NCI-H524 (cell line): ENCODE measurements at places on chromosomes 4 and X.
A peak's percentile ranks its signal among the peaks of the same experiment; 100 is the strongest.

- peak; percentile 8 for DNase-seq
These were observed 67.3 kb upstream of the VBP1 start for GRCh38 chrX:155148724-155149537.

DNA sequence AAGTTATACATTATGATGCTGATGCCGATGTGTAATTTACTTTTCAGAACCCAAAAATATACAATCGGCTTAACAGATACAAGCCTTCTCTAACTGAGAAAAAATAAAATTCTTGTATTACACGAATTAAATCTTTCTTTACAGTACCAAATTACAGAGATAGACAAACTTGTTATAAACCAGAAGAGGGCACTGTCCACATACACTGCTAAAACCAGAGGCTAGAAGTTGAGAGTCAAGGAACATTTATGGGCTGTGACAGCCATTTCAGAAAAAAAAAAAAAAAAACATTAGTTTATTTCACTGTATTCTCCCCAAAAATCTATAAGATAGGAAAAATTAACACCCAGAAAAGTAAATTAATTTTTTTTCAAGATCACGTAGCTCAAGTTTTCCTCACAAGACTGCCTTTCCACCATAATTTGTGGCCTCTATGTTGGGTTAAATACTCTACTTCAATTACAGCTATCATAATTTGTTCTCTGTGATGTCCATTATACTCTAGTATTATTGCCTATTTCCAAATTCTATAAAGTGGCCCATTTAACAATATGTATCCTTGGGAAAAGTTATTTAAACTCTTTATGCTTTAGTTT is 12.0 kb downstream of the EREG start:
- no peak for DNase-seq

DNA sequence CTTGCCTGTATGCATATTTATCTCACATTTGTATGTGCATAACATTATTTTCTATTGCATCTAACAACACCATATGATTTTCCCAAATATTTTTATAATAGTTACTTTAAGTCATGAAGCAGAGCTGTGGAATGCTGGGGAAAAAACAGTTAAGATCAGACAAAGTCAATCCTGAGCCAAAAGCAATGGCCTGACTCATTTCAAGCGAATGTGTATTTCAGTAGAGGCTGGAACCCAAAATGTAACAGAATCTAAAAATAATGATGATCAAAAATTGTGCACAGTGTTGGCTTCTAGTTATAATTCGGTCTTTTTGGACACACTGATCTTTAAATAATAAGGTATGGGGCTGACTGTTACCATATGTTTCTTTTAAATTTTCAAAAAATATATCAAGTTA is 516.2 kb upstream of the ADGRL3 start:
- DNase-seq: no peak

DNA sequence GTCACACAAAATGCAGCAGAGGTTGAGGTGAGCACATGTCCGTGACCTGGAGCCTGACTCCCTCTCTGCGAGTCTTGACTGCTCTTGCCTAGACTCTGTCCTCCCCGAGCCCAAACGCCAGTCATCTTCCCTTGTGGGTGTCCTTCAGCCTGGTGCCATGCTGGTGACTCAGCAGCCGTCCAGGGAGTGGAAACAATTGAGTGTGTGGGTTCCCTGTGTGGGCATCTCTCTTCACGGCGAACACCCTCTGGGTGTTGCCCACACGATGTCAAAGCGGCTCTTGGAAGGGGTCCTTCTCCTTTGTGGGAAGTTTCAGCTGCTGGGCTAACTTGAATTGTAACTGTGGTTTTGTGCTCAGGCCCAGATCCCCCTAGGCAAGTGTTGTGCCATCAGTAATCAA is 17.5 kb upstream of the MSANTD1 start:
- no peak for DNase-seq

- peak; percentile 77 for DNase-seq
These were observed at the start of gene RAB39B for GRCh38 chrX:155263854-155264628. Gene RAB39B (minus strand): TSS chrX:155264491. CDS start chrX:155264288, 203 bp downstream.

- no peak for DNase-seq
These were observed 23.5 kb downstream of the NDP start for GRCh38 chrX:43949669-43950068.

GRCh38 chrX:18424482-18425198 is 768 bp upstream of the CDKL5 start:
- peak; percentile 76 for DNase-seq

DNA sequence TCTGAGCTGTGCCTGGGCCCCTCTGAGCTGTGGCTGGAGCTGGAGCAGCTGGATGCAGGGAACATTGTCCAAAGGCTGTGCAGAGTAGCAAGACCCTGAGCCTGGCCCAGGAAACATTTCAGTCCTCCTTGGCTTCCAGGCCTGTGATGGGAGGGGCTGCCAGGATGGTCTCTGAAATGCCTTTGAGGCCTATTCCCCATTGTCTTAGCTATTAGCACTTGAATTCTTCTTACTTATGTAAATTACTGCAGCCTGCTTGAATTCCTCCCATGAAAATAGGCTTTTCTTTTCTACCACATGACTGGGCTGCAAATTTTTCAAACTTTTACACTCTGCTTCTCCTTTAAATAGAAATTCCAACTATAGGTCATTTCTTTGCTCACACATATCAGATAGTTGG is 349.8 kb upstream of the KLHL4 start:
- no peak for DNase-seq

GRCh38 chr4:186915816-186916215 is 192.2 kb upstream of the FAT1 start:
- no peak for DNase-seq

DNA sequence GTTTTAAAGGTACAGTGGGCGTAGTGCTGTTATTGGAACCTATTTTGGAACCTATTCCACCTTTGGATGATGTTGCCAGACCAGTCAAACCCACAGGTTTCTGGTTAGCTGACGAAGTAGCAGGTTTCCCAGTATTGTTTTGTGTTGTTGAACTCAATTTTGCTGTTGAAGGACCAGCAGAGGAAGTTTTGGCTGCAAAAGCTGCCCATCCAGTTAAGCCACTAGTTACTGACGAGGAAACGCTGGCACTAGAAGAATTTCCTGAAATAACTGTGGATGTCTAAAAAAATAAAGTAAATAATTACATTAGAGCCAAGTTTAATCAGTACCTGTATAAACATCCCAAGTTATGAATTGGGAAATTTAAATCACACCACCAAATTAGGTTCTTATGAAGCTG is 25.5 kb downstream of the INTS12 start:
- no peak for DNase-seq

DNA sequence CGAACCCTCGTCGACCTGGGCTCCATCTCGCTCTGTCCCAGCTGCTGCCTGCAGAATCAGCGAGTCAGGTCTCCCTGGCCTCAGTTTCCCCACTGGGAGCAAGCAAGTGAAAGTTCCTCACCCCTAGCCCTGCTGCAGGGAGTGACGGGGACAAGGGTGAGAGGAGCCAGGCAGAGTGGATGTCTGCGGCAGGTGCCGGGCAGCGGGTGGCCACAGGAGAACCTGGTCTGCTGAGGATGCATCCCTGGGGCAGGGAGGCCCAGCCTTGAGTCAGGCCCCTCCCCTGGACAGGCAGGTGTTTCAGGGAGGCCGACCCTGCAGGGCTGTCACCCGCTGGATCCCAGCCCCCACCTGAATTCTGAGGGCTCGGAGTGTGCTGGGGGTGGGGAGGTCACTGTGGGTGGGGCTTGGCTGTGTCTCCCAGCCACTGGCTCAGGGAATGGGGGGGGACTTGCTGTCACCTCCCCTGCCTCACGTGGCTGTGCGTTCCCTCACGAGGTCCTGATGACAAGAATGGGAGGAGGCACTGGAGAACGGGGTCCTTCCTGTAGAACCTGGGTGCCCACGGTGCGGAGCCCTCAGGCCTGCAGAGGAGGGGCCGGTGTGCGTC is 33.2 kb downstream of the LRPAP1 start:
- no peak for DNase-seq

- peak; percentile 36 for DNase-seq
These were observed 835 bp downstream of the TMEM185A start for GRCh38 chrX:149630681-149631233.

DNA sequence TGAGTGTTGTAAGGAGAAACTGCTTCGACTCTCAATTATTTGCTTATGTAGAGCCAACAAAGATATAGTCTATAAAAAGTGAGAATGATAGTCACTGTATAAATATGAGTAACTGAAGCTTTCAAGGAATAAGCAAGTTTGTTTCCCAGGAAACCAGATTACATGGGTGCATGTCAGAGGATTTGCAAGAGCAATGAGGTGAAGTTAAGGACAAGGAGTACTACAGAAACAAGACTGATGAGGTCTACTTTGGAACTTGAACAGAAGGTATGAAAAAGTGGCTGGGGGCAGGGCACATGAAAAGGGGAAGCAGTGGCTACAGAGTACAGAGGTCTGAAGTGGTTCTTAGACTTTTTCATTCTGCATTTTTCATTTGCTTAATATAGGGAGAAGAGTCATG is 321.0 kb upstream of the CXXC4 start:
- DNase-seq: no peak

DNA sequence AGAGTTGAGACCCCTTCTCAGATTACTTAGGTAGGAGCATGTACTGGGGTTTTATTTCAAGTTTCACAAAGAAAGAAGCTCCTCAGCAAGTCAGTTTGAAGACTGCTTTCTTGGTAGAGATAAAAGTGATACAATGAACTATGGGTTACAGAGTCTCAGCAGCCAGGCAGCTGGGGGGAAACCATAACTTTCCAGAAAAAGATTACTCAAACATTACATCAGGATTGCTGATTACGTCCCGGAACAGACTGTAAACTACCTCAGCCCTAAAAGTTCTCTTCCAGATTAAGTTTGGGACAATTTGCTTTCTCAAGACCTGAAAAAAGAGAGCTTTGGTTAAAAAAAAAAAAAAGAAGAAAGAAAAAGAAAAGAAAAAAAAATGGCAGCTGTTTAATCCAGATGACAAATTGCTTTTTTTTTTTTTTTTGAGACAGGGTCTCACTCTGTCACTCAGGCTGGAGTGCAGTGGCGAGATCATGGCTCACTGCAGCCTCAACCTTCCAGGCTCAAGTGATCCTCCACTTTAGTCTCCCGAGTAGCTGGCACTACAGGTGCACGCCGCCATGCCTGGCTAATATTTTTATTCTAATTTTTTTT is 16.6 kb downstream of the SAT1 start:
- no peak for DNase-seq

GRCh38 chrX:50114113-50114512 is 86.7 kb downstream of the AKAP4 start:
- DNase-seq: no peak

GRCh38 chr4:139144161-139144859 is 32.7 kb downstream of the ELF2 start:
- peak; percentile 15 for DNase-seq

GRCh38 chrX:68750316-68750715 is 78.5 kb upstream of the EFNB1 start:
- no peak for DNase-seq

- no peak for DNase-seq
These were observed 10.5 kb upstream of the GLUD2 start for GRCh38 chrX:121036951-121037350.

GRCh38 chrX:49792376-49792775 is 36.7 kb upstream of the PAGE4 start:
- no peak for DNase-seq

GRCh38 chr4:181528570-181529184 is 714.5 kb upstream of the TENM3 start:
- DNase-seq: peak; percentile 67

DNA sequence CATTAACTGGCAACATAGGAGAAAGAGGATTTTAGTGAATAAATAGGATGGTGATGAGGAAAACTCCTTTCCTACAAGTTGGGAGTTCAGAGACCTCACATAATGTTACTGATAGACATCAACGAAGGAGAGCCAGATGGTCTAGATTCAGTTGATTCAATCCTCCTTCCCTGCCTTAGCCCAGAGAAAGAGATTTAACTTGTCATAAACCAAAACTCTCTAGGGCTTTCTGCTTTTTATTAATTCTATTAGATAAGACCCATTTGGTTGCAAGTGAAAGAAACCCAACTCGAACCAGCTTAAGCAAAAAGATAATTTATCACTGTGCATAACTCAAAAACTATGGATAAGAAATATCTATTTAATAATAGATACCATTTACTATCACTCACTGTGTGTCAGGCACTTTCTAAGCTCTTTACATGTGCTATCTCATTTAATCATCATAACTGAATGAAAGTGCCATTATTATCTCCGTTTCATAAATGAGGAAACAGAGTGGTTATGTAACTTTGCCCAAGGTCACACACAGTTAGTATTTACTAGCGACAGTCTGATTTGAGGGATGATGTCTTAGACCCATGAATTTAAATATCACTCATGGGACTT is 4.3 kb upstream of the UNC5C start:
- peak; percentile 20 for DNase-seq

DNA sequence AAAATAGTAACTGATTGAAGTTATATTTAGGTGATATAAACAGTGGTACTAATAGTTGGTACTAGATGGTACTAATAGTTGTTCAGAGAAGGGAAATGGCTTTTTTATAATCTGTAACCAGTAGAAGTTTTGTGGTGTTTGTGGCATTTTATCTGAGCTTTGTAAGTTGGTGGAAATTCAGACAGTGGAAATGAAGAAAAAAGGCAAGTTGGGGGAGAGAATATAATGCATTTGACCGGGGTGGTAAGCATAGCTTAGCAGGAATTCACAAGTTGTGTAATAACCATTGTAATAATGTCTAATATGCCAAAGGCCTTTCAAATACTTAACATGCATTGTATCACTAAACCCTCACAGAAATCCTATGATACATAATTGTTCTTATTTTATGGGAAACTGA is 36.3 kb downstream of the DTHD1 start:
- no peak for DNase-seq

GRCh38 chr4:87071401-87071800 is 136.6 kb downstream of the AFF1 start:
- peak; percentile 65 for DNase-seq

DNA sequence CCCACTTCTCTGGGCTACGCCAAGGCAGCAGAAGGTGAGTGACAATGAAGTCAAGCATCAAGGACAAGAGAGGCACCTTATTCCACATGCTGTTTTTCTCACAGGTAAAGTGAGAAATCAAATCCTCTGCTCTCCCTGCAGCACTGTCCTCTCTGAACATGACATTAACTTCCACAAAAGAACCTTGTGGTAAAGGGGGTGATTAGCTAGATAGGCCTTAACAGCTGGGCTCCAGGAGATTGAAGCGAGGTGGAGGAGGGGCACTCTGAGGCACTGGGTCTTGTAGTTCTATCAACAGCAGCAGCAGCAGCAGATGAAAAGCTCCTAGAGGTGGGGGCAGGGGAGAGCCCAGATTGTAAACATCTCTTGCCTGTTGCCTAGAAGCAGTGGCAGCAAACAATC is 96.8 kb upstream of the CXXC4 start:
- peak; percentile 22 for DNase-seq

DNA sequence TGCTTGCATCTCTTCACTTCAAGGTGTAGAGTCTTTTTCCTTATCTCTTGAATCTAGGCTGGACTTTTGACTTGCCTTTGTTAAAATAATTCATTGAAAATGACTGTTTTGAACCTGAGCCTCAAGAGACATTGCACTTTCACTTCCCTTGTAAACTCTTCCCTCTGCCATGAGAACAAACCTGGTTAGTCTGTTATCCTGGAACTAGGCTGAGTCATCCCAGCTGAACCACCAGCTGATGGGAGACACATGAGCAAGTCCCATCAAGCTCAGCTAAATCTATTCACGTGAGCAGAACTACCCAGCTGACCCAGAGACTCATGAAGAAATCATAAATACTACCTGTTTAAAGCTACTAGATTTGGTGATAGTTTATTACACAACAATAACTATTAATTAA is 202.3 kb upstream of the CENPE start:
- no peak for DNase-seq
